ENCODE measurements at places on chromosomes 11 and 22.

GRCh38 chr11:116928102-116928777 is 90.8 kb upstream of the APOA1 start:
- DNase-seq: no peak

DNA sequence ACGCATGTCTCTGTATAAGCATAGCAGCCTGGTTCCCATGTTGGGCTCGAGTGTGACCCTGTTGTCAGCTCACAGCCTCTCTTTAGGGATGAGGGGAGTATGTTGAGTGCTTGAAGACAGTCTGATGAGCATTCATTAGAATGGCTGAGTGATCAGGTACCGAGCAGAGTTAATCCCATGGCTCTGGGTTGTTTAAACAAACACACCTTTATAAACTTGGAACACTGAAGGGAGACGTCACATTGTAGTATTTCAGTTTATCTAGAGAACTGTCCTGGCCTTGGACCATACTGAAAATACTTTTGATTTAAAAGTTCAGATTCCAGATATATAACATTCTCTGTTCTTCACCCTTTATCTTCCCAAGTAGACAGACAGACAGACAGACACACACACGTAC is 76.0 kb downstream of the TEAD1 start:
- no peak for DNase-seq

GRCh38 chr11:3077846-3078440 is 20.7 kb upstream of the CARS1 start:
- DNase-seq: no peak

GRCh38 chr22:49253656-49254055 is 574.0 kb downstream of the BRD1 start:
- DNase-seq: no peak

GRCh38 chr11:79017811-79018210 is 423.0 kb downstream of the TENM4 start:
- DNase-seq: no peak

DNA sequence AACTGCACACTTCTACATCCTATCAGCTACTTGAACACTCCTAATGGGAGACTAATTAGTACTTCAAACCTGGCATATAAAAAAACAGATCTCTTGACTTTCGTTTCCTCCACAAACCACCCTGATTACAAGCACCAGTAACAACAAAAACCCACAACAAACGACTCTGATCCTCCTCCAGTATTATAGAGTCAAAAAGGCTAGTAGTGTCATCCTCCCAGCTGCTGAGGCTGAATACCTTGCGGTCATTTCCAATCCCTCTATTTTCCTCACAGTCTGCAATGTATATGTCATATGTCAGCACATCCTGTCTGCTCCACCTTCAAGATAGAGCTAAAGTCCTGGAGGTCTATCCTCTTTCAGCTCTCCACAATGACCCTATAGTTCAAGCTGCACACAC is 688.9 kb upstream of the RAG2 start:
- no peak for DNase-seq

DNA sequence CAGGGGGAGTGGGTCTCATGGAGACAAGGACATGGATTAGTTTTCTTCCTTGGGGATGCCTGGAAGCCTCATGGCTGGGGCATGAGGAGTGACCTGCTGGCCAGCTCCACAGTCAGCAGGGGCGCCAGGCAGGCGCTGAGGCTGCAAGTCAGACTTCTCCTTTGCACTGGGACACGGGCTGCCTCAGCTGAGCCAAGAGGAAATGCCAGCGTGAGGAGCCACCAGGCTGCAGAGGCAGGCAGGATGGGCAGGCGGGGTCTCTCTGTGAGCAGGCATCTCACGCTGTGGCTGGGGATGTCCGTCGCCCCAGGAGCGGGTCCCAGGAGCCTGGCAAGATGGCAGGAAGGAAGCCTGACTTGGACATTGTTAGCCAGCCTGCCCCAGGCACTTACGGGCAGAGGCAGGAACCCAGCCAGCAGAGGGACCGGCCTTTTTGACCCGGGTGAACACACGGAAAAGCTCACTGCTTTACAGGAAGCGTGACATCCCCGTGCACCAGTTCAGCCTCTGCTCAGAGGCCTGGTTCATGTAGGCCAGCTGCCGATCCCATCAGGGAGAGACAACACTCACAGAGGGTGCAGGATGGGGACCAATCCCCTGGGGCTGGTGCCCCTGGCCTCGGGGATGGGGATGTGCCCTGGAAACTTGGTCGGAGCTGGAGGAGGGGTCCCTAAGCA is 10.2 kb downstream of the GNB1L start:
- peak; percentile 40 for DNase-seq

DNA sequence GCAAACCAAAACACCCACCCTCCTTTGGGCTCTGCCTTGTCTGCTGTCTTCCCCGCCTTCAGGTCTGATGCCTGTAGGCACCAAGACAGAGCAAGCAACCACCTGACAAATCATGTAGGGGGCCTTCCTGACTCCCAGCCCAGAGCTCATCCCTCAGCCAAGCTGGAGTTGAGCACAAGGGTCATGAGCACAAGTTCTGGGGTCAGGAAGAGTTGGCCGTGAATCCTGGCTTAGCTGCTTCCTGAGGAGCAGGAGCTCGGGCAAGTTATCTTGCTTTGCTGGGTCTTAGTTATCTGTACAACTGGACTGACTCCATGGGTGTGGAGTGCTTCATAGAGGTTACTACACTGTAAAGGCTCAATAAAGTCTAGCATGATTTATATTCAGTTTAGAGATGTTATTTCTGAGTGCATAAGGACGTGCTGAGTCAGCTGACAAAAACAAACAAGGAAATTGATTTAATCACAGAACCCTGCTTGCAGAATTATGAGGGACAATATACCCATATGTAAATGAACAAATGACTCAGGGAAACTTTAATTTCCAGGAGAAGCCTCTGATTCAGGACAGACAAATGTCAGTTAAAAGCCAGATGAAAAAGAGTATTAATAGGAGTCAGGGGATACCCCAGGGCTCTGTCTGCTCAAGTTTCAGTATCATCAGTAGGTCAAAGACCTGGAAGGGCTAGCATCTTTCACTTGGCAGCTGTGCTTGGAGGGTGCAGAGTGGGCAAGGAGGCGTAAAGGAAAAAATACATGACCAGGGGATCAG is 15.0 kb upstream of the APOA1 start:
- peak; percentile 57 for DNase-seq

- DNase-seq: no peak
Observed at GRCh38 chr11:104152941-104153505, 10.9 kb downstream of the PDGFD start.

- no peak for DNase-seq
Observed at GRCh38 chr11:79925570-79925969, 484.7 kb upstream of the TENM4 start.

- peak; percentile 74 for DNase-seq
Observed at GRCh38 chr11:122322329-122322728, 206.3 kb upstream of the BLID start.

- no peak for DNase-seq
Observed at GRCh38 chr22:49179175-49179574, 648.5 kb downstream of the BRD1 start.

GRCh38 chr11:115383431-115383830 is 120.8 kb downstream of the CADM1 start:
- DNase-seq: peak; percentile 52

DNA sequence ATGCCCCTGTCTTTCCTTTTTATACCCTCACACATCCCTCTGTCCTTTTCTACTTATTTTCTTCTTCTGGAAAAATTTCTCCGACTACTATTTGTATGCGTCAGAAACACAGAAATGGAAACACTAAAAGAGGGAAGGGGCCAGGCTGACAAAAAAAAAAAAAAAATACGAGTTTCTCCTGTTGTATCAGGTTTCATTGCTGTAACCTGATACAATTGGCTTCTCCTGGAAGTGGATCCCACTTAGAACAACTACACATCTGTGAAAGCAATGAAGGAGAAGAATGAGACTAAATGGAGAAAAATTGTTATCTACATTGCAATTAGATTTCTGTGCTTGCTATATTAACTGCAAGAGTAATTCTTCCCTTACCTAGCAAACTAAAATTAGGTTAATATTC is 393.9 kb downstream of the GUCY1A2 start:
- peak; percentile 12 for DNase-seq

DNA sequence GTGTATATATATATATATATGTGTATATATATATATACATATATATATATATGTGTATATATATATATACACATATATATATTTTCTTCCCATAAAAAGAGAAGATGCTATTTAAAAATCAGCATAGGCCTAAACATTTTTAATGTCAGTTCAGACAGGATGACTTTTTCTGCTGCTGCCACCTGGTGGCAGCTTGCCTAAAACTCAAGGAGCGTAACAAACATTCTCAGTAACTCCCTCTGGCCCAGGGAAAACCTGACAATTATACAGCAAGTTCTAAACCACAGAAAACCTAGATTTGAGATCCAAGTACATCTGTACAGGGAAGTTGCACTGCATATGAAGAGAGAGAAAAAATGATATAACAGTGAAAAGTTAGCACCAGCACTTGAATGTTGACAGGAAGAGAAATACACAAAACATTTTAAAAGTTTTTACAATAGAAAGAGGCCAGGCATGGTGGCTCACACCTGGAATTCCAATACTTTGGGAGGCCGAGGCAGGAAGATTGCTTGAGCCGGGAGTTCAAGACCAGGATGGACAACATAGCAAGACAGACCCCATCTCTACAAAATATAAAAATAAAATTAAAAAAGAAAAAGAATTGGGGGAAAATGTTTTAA is 16.6 kb downstream of the OR8A1 start:
- DNase-seq: peak; percentile 66

DNA sequence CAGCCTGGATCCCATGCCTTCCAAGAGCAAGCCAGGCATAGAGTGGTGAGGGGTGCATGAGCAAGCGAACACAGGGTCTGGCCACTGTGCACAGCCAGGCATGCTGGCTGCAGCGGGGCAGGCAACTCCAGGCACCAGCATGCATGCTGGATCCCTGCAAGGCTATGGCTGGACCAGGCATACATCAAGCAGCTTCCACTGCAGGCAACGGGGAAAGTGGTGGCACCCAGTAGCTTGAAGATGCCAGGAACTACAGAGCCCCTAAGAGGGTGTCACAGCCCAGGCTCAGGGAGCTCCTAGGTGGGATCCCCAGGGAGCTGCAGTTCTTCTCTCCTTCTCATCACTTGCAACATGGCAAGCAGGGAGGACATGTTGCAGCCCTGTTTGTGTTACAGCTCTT is 45.2 kb downstream of the CHST1 start:
- no peak for DNase-seq

GRCh38 chr11:133323354-133323753 is 208.9 kb downstream of the OPCML start:
- no peak for DNase-seq

DNA sequence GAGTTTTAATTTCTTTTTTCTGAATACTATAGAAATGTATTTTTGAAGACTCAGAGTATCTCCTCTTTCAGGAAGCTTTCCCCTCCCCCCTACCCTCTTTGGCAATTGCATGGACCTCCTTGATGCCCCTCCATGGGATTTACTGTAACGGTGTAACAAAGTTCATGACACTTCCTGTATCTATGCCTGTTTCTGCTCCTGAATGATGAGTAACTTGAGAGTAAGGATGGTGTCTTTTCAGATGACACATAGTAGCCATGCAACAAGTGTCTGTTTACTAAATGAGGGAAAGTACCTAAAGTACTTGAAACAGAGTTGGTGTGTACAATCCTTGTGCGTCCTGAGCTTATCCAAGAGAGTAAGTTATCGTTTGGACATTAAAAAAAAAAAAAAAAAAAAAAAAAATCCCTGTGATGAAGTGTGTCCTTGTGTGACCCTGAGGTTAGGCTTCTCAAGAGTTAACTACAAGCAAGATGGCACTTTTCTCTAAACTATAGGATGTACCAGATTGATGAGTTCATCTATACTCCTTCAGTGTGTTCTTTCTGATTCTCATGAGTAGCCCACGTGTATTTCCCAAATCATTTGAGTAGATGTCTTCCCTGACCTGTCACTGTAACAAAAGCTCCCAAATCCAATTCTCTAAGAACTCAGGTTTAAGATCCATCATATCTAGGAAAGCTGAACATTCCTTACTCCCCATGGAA is 7.4 kb downstream of the ETS1 start:
- peak; percentile 79 for DNase-seq

DNA sequence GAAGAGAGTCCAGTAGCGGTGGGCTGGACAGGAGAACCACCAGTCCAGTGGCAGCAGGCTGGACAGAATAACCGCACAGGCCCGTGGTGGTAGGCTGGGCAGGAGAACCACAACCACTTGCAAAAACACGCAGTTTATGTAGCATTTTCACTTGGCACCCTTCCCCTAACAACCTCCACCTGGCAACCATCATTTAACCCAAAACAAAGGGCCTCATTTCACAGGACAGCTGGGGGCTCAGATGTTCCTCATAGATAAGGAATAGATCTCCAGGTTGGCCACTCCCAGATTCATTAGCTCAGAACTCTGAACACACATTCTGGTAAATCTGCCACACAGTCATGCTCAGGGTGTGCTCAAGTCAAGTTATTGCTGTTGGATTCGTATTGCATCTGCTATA is 41.2 kb downstream of the SYTL2 start:
- DNase-seq: no peak

DNA sequence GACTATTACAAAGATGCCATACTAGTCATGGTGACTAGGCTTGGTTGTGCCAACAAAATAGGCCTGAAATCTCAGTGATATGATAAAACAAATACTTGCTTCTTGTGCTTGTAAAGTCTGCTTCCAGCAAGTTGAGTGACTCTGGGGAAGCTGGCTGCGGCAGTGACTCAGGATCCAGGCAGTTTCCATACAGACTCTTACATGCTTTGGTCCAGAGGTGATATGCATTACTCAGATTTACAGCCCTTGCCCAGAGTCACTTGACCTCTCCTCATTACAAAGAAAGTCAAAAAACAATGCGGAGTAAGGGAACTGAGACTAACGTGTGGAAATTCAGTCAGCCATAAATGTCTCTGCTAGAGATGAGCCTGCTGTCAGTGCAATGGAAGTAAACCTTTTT is 387.5 kb downstream of the KCNA4 start:
- DNase-seq: no peak

- no peak for DNase-seq
Observed at GRCh38 chr11:63508009-63508408, 2.1 kb downstream of the LGALS12 start.

DNA sequence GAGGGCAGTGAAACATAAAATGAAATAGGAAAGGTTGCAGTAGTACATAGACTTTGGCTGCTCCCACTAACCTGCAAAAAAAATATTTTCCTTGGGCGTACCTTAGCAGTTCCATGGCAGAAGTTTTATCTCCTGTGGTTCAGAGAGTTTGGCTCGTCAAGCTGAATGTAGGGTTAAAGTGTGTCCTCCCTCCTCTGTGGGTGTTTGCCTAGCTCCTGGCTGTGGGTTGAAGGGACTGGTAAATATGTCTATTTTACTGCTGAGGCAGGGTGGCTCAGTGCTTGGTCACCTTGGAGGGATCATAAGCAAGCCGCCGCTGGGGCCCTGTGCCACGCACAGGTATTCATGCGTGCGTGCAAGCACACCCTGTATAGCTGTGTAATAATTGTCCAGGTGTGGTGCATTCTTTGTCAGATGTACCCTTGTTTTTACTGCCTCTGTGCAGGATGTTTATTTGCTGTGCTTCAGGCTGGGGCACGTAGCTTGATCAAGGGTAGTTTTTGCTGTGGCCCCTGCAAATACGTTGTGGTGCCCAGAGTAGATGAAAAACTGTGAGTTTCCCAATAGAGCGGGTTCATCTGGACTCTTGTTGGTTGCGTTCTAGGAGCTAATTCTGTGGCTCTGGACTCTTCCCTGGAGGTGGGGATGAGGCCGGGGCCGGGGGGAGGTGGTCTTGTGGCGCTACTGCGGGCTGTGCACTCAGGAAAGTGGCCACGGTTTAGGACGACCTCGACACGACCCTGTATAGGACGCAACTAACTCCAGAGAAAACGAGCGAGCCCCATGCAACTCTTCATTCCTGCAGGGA is 732 bp upstream of the SORL1 start:
- DNase-seq: no peak

Measured in IMR-90 (cell line).